ENCODE measurements at places on chromosomes 6 and 20.

GRCh38 chr6:145017516-145017915 is 717.8 kb downstream of the EPM2A start:
- no peak for DNase-seq

DNA sequence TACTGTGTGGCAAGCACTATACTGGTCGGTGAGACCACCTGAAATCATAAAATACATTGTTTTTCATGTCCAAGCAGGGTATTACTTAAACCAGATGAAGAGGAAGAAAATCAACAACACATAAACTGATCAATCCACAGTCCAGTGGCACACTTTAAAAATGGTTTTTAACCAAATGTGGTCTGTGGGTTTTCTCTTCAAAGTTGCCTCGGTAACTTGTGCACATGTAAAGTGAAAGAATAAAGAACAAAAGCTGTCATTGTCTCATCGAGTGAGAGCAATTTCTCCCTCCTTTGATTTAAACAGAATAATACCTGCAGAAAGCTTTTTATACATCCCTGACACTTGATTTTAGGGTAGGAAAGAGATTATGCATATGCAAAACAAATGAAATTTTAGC is 3.7 kb downstream of the FLRT3 start:
- DNase-seq, result no peak

DNA sequence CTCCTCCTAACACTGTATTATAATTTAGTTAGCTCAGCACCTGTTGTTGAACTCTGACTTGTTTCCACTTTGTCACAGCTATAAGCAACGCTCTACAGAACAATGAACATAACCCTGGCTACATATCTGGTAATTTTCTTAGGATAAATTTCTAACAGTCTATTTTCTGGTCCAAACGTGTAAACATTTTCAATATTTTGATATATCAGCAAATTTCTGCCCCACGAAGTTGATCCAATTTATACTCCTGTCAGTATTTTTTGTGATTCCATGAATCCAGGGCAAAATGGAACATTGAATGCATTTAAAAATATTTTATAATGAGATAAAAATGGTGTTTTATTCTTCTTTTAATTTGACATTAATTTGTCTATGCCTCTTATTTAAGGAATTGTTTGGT is 448.5 kb upstream of the AGPAT4 start:
- no peak for DNase-seq

DNA sequence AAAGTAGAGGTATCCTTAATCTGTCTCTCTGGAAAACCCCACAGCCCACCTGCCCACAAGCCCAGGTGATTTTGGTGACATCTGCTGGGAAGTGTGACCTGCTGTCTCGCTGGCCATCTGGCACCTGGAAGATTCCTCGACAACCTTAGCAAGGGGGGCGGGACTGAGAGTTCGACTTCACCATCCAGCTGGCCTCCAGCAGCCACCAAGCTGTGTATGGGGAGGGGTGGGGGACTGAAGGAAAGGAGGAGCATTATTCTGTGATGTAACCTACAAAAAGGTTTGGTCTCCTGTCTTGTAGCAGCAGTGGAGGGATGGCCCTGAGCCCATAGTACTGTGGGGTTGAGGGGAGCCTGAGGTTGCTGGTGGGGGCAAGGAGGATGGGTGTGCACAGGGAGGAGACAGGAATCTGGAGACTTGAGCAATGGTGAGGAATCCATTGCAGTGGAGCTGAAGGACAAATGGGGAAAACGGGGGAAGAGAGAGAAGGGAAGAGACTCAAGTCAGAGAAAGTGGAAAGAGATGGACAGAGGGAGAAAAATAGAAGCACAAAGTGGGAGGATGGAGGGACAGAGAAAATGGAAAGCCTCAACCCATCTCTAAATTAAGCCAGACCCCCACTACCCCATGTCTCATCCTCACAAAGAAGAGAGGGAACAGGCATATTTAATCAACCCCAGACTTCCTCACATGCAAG is 4.0 kb downstream of the LY6G6F start:
- no peak for DNase-seq

DNA sequence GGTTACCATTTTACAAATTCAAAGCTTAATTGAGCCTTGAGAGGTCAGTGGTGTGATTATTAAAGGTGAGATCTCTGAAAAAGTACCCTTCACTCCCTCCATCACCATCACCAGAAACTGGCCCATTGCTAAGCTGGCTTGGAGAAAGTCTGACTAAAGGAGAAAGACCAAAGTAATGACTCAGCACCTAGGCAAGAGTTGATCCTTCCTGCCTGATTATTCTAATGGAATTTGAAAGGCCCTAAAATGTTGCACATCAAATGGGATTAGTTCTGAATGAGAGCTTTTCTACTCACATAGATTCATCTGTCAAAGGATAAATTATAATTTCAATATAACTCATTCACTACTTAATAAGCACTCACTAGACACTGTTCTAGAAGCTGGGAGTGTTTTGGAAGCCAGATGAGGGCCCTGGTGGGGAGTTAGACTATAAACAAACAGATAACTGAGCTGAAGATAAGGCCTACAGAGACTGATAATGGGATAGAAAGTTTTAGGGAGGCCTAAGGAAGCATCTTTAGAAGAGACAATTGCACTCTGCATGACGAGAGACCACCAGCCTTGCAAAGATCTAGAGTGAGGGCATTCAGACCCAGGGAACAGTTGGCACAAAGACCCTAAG is 366.7 kb downstream of the SYNE1 start:
- peak; percentile 63 for DNase-seq

DNA sequence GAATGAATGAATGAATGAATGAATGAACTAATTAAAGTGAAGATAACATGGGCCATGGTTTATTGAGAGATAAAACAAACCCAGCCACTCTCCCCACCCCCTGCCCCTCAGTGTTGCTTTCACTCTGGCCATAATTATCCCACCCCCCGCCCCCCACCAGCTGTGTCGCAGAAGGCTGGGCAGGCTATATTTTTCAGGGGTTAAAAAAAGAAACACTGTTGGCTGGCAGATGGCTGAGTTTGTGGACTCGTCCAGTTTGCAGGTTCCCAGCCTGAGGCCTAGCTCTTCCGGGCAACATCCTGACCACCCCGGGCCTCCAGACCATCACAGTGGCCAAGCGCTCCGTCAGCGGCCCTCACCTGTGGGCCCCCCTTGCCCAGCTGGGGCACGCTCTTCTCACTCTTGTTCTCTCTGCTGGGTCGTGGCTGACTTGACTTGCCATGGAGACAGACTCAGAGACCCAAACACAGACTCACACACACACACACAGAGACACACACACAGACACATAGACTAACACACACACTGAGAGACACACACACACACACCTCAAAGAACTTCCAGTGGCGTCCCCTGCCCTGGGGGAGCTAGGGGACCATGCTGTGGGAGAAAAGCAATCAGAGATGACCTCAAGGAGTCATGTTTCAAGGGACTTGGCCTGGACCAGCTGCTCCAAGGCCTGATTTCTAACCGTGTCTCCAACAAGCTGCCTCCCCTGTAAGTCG is 2.2 kb upstream of the GRM4 start:
- DNase-seq, result no peak

- DNase-seq, result no peak
Observed at GRCh38 chr20:20206788-20207187, 154.5 kb downstream of the CFAP61 start.

- DNase-seq, result no peak
Observed at GRCh38 chr6:157059781-157060180, 263.5 kb downstream of the TMEM242 start.

DNA sequence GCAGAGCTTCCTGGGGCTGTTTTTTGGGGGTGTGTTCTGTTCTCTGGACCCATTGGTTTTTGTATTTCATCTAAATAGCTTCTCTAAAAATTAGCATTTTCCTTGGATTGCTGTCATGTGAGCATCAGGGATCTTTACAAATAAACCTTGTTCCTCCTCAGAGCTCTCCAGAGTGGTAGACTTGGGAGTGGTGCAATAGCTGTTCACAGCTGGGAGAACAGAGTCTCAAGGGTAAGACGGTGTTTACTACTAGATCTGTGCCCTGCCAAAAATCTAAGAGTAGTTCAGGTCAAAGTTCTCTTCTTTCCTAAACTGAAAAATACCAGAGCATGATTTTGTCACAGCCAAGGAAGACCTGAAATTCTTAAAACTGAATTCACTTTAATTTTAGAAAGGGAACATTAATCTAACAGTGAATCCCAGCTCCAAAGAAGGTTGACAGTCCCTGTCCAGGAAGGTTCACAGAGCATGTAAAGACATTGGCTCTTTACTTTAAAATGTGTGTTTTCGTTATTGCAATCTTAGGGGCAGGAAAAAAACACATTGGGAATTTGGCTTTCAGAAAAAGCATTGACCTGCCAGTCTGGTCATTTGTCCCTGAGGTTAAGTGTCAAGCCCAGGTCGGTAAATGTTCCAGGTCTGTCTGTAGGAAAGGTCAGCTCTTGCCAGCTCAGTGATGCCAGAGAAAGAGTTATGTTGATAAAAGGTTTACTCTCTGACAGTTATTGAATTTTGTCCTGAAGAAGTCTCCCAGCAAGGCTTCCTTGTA is 43.3 kb downstream of the VAPB start:
- DNase-seq, result no peak

GRCh38 chr20:39268491-39268951 is 306.4 kb downstream of the DHX35 start:
- DNase-seq, result no peak

DNA sequence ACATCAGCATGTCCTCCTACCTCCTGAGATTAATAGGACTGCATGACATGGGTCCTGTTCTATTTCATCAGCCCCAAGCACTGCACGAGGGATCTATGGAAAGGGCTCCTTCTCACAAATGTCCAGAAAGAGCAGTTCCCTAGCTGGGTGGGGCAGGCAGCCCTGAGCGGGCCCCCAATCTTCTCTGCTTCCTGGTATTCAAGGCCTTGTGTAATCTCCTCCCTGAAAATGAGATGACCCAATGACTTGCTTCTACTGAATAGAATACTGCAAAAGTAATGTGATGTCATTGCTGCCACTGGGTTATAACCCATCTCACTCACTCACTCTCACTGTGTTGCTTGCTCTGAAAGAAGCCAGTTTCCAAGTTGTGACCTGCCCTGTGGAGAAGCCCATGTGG is 126.4 kb downstream of the OPRM1 start:
- no peak for DNase-seq

DNA sequence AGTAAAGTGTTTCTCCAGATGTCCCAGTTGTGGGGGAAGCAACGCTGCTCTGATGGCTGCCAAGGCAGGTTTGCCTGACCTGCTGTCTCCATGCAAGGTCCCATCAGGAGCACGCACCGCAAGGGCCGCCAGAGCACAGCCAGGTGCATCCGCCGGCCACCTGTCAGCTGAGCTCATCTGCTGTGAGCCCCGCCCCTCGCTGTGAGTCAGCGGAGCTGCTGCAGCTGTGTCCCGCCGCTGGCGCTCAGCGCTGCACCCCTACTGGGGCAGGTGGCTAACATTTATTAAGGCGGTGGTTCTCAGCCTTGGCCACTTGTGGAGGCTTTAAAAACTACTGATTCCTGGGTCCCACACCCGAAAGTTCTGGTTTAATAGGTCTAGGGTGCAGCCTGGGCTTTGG is 225.7 kb downstream of the UST start:
- no peak for DNase-seq

GRCh38 chr6:119148098-119148824 is 69.8 kb upstream of the FAM184A start:
- DNase-seq, result peak; percentile 64

DNA sequence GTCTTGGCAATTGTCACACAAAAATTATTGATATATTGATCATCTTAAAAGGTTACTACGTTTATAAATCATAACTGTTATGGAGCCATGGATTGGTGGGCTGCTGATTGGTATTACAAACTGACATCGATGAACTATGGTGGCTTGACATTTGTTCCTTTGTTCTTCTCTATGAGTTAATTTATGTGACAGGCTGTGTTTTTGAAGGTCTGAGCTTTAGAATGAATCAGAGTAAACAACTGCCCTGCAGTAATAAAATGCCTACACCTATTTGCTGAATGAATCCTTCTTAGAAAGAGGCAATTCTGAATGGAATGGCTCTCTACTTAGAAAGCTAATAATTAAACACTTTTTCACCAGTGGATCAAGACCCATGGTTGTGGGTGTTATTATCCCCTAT is 506.3 kb upstream of the SPTLC3 start:
- no peak for DNase-seq

DNA sequence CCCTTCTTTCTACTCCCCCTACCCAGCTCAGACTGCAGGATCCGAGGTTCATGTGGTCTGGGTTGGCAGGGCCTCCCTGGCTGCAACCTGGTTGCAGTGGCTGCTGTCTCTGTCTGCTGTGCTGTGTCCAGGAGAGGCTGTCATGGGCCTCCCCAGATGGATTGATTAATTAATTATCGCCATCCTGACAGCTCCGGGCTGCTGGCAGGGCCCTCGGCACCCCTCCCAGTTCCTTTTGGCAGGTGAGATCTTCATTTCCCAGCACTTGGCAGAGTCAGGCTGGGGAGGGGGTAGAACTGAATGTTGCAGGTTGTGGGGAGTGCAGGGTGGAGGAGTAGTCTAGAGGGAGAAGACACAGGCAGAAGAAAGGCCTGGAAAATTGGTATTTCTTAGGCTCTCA is 56.7 kb upstream of the ZFAND3 start:
- no peak for DNase-seq

- DNase-seq, result no peak
Observed at GRCh38 chr6:151029970-151030369, 164.5 kb downstream of the MTHFD1L start.

DNA sequence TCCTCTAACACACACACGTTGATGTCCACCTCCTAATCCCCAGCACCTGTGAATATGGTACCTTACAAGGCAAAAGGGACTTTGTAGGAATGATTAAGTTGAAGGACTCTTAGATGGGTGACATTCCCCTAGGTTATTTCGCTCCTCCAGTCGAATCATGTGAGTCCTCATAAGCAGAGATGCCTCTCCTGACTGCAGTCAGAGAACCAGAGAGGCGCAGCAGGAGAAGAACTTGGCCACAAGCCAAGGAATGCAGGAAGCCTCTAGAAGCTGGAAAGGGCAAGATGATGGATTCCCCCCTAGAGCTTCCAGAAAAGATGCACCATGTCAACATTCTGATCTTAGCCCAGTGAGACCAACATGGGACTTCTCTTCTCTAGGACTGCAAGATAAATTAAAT is 133.1 kb upstream of the PTPRT start:
- DNase-seq, result no peak

DNA sequence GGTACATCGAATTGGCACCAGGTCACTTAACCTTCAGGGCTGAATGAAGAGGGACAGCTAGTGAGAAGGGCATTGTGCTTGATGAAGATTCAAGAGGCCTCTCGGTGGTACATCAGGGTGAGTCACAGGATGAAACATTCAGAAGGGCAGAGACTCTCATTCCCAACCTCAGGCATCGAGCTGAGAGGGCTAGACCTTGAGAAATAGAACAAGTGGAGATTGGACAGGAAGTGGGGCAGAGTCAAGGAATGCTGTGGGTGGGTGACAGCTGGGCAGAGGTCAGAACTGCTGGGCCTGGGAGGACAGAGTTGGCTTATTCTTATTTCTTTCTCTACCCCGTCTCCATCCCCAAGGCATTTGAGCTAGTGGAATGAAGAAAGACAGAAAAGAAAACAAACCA is 126.0 kb downstream of the SCML4 start:
- no peak for DNase-seq

GRCh38 chr6:52454556-52454955 is 34.4 kb downstream of the EFHC1 start:
- DNase-seq, result no peak

- DNase-seq, result no peak
Observed at GRCh38 chr6:124197148-124197547, 393.5 kb downstream of the NKAIN2 start.

GRCh38 chr6:63352069-63352543 is 32.3 kb upstream of the LGSN start:
- no peak for DNase-seq

- no peak for DNase-seq
Observed at GRCh38 chr6:47603995-47604394, 94.4 kb upstream of the ADGRF4 start.

Data from HAP-1 (cell line).